ENCODE measurements at places on chromosomes 5 and 9.

DNA sequence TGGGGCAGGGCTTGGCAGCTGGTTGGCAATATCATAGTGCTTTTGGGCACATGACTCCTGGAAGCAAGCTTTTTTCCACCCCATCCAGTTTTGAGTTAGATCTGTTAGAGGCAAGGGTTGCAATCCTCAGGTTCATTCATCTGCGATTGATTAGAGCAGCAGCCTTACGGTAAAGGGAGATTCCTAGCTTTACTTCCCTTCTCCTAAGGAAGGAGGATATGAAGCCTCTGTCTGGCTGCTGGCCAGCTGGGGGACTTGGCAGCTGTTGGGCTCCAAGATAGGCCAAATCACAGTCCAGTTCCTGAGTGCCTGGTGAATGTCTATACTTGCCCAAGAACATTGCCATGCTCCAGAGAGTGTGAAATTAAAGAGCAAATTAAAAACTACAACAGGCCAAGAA is 113.4 kb upstream of the CCNH start:
- no peak for DNase-seq

- no peak for DNase-seq
Observed at GRCh38 chr9:25302601-25303000, 375.6 kb downstream of the TUSC1 start.

- no peak for DNase-seq
Observed at GRCh38 chr9:74642376-74642775, 145.2 kb downstream of the RORB start.

- no peak for DNase-seq
Observed at GRCh38 chr5:168132241-168132641, 159.2 kb upstream of the WWC1 start.

- DNase-seq: no peak
Observed at GRCh38 chr9:15718423-15718822, 165.6 kb downstream of the CCDC171 start.

- DNase-seq: no peak
Observed at GRCh38 chr9:89353989-89354388, 35.7 kb downstream of the SECISBP2 start.

DNA sequence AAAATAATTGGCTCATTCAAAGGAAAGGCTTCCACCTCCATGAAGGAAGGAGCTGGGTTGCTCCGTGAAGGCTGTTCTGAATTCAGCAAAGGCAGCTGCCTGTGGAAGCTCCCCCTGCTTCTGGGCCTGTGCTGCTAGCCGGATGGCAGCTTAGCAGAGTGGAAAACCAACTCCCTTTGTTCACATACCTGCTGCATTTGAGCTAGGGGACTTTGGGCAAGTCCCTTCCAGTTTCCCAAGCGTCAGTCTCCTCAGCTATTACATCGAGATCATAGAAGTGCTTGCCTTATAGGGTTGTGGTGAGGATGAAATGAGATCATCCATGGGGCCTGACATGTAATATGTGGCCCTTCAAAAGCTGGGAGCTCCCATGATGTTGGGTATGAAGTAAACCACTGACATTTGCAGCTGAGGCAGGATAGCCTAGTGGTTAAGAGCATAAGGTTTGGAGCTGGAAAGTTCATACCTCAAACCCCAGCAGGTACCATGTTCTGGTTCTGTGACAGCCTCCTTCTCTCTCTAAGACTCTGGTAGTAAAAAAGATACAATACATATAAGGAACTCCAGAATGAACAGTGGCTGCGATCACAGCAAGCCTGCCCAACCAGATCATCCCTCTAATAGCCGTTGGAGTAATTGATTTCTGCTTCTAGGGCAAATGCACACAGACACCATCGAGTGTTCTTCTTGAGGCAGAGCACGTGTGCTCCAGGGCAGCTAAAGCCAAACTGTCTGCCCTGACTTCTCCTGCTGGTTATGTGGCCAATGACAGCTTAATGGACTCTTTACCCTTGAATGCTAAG is 11.0 kb upstream of the DENND1A start:
- no peak for DNase-seq

- no peak for DNase-seq
Observed at GRCh38 chr5:67189931-67190330, 6.7 kb downstream of the CD180 start.

- no peak for DNase-seq
Observed at GRCh38 chr9:108919517-108919916, 14.4 kb downstream of the ELP1 start.

GRCh38 chr9:137880976-137881530 is 3.5 kb downstream of the CACNA1B start:
- no peak for DNase-seq

GRCh38 chr9:87245271-87245670 is 252.4 kb upstream of the DAPK1 start:
- DNase-seq: no peak

- no peak for DNase-seq
Observed at GRCh38 chr5:55356896-55357295, 49.1 kb downstream of the MTREX start.

GRCh38 chr5:111063709-111064322 is 7.7 kb upstream of the TSLP start:
- no peak for DNase-seq

GRCh38 chr9:6598249-6598725 is 47.2 kb downstream of the GLDC start:
- no peak for DNase-seq

DNA sequence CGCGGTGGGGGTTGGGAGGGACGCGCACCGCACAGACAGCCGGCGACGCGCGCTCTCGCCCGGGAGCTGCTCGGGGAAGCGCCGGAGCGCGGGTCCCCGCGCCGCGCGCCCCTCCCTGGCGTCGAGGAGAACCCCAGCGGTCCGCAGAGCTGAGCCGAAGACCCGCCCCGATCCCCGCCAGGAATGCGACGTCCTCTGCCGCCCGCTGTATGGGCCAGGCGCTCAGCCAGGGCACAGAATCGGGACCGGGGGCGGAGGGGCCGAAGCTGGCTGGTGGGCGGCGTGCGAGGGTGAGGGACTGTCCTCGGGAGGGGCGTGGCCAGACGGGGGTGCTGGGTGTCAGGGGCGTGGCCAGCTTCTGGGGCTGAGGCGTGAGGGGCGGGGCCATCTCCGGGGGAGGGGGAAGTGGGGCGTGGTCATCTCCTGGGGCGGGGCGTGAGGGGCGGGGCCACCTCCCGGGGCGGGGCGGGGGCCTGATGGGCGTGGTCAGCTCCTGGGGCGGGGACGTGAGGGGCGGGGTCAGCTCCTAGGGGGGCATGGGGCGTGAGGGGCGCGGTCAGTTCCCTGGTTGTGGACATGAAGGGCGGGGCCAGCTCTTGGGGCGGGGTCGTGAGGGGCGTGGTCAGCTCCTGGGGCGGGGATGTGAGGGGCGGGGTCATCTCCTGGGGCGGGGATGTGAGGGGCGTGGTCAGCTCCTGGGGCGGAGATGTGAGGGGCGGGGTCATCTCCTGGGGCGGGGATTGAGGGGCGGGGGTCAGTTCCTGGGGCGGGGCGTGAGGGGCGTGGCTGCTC is 965 bp downstream of the PTGDS start:
- peak; percentile 92 for DNase-seq

- DNase-seq: no peak
Observed at GRCh38 chr5:167065794-167066193, 1225.7 kb upstream of the WWC1 start.

DNA sequence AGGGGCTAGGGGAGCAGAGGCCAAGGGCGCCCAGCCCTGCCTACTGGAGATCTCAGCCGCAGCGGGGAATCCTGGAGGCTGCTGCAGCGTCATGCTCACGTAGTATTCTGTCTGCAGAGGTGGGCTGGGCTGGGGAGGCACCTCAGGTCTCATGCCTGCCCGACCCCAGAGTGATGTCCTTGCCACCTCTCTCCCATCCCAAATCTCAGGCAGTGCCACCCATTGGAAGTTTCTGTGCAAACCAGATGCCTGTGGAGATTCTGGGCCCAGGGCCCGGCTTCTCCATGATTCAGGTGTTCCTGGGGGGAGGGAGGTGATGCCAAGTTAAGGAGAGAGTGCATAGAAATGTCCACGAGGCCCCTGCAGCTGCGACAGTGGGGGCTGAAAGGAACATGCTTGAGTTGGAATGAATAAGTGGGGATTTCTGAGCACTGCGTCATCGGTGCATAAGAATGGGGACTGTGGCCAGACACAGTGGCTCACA is 72.0 kb downstream of the ANKRD33B start:
- no peak for DNase-seq

- no peak for DNase-seq
Observed at GRCh38 chr5:95280401-95281095, 4.3 kb downstream of the MCTP1 start.

DNA sequence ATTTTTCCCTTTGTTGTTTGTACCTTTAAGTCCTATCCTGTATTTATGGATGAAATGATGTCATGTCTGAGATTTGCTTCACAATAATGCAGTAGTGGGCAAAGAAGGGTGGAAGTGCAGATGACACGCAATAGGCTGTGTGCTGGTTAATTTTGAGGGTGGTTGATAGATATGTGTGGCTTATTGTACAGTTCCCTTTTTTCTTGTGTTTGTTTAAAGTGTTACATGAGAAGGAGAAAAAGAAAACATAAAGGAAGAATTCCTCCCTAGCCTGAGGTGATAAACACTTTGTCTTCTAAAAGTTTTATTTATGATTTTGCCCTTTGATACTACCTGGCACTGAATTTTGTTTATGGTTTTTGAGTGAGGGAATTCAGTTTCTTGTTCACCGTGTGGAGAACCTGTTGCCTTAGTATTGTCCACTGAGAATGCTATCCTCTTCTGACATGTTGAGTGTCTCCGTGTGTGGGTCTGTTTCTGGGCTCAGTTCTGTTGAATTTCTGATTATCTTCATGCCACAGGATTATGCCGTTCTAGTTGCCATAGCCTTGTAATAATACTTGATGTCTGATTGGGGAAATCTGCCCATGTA is 52.3 kb upstream of the FAM120AOS start:
- DNase-seq: no peak

GRCh38 chr9:127700140-127700539 is 6.6 kb upstream of the CFAP157 start:
- no peak for DNase-seq

- DNase-seq: no peak
Observed at GRCh38 chr9:102911185-102911584, 83.9 kb upstream of the CYLC2 start.

GRCh38 chr5:178496642-178497041 is 93.6 kb downstream of the COL23A1 start:
- no peak for DNase-seq

GRCh38 chr5:73093943-73094342 is 26.4 kb upstream of the TMEM171 start:
- DNase-seq: no peak

GRCh38 chr5:40134883-40135520 is 544.7 kb upstream of the PTGER4 start:
- no peak for DNase-seq

- DNase-seq: no peak
Observed at GRCh38 chr5:135688385-135688784, 109.6 kb upstream of the CXCL14 start.

DNA sequence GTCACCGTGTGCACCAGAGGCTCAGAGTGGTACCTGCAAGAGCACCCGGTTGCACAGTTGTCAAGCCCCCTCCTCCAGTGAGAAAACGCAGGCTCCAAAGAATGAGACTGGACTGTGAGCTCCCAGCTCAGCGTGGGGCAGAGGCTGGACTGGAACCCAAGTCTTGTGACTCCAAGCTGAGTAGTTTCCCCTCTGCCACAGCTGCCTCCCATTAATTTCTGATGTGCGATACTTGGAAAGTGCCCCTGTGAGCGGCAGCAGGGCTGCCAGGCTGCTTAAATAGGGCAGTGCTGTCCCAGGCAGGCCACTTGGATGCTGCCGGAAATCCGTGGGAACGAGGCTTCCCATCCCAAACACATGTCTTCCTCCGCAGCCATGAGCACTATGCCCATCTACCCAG is 62.2 kb upstream of the ANGPTL2 start:
- DNase-seq: no peak

GRCh38 chr5:174626369-174626920 is 97.9 kb upstream of the MSX2 start:
- no peak for DNase-seq

DNA sequence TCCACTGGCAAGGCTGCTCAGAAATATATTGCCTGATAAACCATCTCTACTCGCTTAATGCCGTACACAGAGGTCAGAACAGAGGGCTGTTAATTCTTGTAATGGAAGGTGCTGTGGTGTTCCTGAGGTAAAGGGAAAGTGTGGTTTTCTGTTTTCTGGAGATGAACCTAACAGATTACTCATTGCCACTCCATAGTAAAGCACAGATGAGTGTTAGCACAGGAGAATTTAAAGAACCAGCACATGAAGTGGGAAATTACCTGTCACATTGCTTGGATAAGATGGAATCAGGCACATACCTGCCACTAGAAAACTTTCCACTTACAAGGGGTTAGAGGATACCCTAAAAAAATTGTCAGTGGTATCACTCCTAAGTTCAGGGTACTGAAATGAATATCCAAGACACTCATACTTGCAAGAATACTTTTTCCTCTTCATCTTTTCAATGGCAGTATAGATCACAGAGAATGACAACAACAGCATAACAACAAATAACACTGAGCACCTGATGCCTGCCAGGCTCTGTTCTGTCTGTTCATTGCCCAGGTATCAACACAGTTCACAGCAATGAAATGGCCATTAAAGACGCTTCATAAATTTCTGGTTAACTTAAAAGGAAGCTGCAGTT is 152.9 kb upstream of the GNA14 start:
- DNase-seq: no peak

- DNase-seq: no peak
Observed at GRCh38 chr9:105254226-105254625, 9.8 kb downstream of the SLC44A1 start.

- DNase-seq: no peak
Observed at GRCh38 chr9:89635816-89636215, 31.0 kb downstream of the GADD45G start.
